ENCODE measurements at places on chromosomes 16 and 17.
A peak's percentile ranks its signal among the peaks of the same experiment; 100 is the strongest.

DNA sequence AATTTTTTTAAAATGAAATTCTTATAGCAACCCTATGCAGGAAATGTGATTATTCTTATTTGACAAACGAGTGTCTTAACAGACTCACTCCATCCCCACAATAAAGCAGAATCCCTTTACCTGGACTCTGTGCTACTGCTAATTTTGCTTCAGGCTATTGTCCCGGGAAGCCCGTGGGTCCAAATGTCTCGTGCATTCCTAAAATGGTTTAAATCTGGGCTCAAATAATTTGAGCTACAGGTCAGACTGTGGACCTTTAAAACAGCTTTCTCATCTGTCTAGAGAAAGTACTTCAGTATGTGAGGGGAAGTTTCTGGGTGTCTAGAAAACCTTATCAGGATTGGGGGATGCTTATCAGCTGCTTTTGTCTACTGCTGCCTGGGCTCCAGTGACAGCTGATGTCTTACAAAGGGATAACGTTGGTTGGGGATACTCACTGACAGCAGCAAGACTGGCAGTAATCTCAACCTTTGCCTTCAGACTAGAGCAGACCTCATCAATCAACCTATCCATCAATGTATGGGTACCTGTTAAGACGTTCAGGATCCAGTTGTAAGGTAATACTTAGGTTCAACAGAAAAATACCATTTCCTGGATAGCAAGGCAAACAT, 197.9 kb upstream of the CDH11 start:
- DNase-seq = peak; percentile 58

- DNase-seq = no peak
These were observed 42.1 kb upstream of the DLX4 start for GRCh38 chr17:49926886-49927285.

GRCh38 chr17:75504347-75505151, 10.8 kb downstream of the CASKIN2 start:
- peak; percentile 53 for DNase-seq

GRCh38 chr17:82740906-82741759, 5.7 kb downstream of the FN3K start:
- DNase-seq = no peak

- DNase-seq = peak; percentile 56
These were observed 68.7 kb downstream of the N4BP1 start for GRCh38 chr16:48541108-48541786.

DNA sequence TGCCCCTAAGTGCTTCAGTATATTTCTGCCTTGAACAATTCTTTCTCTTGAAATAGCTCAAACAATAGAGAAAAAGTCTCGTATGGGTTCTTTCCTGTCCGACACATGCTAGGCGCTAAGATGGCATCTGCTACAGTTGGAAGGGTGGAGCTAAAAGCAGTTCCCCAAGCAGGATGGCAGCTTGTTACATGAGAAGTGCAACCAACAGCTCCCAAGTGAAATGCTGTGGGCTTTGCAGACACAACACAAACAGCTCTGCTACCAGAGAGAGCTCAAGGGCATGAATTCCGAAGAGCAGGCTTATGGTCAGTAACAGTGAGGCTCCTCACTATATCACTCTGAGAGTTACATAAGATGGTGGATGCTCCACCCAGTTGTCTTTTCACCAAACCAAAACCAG, 83.8 kb downstream of the VPS53 start:
- peak; percentile 47 for DNase-seq

DNA sequence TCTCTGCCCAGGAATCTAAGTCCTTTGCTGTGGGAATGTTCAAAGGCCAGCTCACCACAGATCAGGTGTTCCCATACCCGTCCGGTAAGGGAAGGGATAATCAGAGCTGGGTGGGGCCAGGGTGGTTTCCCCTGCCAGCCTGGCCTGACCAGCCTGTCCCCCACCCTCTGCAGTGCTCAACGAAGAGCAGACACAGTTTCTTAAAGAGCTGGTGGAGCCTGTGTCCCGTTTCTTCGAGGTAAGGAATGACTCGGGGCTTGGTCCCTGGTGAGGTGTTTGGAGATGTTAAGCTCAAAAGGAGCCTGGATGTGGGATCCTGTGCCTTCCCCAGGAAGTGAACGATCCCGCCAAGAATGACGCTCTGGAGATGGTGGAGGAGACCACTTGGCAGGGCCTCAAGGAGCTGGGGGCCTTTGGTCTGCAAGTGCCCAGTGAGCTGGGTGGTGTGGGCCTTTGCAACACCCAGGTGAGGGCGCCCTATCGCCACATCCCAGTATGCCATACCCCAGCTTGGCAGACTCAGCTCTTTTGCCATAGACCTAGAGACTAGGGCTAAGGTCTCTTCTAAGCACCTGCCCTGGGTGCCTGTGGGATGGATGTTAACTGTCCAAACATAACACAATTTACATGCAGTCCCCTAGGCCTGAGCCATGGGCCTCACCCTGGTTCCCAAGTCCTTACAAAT, 997 bp downstream of the ACADVL start:
- DNase-seq = peak; percentile 70

DNA sequence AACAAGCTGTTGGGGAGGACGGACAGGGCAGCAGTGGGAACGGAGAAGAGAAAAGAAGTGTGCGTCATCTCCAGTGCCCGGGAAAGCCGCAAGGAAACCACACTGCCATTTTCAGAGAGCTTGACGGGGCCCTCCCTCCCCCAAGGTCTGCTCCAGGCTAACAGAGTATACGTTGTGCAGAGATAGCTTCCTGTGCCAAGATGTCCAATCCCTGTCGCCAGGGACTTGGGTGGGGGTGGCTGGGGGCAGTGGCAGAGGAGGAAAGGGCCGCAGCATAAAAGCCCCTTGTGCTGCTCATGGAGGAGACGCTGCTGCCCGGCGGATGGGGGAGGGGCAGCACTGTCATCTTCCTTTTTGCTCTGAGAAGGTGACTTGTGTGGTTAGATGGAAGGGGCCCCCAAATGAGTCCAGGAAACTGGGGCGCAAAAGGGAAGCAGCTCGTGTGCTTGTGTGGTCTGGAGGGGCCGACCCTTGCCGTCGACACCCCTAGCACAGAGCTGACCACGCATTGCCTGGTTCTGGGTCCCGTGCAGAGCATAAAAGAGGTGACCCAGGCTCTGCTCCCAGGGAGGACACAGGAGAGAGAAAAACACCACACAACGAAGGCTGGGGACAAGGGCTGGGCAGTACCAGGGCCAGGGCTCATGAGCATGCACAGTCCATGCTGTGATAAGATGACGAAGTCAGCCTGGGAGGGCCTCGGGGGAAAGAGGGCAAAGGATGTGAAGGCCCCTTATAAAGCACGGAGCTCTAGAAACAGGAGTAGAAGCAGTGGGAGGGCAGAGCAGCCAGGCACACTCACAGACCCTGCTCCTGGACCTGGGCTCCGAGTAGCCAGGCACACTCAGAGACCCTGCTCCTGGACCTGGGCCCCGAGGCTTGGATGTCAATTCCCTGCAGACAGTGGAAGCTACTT, 372.7 kb downstream of the SLC39A11 start:
- DNase-seq = no peak

GRCh38 chr17:76495663-76496400, 5.4 kb downstream of the RHBDF2 start:
- peak; percentile 81 for DNase-seq

DNA sequence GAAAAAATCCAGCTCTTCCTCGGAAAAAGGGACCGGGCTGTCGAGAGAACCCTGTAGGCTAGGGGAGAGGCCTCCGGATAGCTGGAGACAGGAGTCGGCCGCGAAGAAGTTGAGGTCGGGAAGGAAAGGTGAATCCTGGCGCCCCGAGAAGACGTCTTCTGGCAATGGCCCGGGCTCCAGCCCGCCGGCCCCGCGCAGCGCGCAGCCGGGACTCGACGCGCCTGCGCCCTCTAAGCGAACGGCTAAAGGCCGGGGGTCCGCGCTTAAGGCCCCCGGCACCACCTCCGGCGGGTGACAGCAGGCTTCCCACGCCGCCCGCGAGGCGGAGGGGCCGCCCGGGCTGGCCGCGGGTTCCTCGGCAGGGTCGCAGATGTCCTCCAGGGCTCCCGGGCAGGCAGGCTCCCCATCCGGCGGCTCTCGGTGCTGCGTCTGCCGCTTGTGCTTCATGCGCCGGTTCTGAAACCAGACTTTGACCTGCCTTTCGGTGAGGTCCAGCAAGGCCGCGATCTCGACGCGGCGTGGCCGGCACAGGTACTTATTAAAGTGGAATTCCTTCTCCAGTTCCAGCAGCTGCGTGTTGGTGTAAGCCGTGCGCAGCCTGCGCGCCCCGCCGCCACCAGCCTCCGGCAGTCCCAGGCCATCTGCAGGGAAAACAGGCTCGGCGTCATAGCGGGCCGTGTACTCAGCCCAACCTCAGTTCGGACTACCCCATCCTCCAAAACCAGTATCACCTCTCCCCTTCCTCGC, 1.6 kb downstream of the HOXB2 start:
- peak; percentile 87 for DNase-seq

- peak; percentile 71 for DNase-seq
These were observed 80.3 kb upstream of the GOT2 start for GRCh38 chr16:58814348-58814801.

DNA sequence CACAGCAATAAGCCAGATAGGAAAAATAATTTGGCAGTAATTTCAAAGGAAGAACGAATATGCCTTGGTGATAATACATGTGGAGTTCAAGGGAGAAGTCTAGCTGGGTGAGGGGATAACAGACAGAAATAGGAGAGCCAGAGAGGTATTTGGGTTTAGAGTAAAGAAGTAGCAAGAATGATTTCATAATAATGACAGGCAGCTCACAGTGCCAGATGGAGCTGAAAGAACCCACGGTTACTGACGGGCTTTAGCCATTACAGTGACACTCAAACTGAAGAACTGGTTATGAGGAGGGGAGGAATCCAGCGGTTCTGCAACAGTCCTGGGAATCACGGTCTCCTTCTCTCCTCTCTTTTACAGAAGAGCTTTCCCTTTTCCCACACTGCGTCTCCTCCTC, 2.2 kb downstream of the OR4D1 start:
- no peak for DNase-seq

- DNase-seq = no peak
These were observed 361.2 kb downstream of the SEC14L1 start for GRCh38 chr17:77501751-77502625.

GRCh38 chr16:20326321-20326720, 992 bp downstream of the GP2 start:
- no peak for DNase-seq

- DNase-seq = no peak
These were observed 98.6 kb downstream of the NDE1 start for GRCh38 chr16:15748654-15749053.

- DNase-seq = no peak
These were observed 124.0 kb downstream of the ZNF423 start for GRCh38 chr16:49731911-49732310.

DNA sequence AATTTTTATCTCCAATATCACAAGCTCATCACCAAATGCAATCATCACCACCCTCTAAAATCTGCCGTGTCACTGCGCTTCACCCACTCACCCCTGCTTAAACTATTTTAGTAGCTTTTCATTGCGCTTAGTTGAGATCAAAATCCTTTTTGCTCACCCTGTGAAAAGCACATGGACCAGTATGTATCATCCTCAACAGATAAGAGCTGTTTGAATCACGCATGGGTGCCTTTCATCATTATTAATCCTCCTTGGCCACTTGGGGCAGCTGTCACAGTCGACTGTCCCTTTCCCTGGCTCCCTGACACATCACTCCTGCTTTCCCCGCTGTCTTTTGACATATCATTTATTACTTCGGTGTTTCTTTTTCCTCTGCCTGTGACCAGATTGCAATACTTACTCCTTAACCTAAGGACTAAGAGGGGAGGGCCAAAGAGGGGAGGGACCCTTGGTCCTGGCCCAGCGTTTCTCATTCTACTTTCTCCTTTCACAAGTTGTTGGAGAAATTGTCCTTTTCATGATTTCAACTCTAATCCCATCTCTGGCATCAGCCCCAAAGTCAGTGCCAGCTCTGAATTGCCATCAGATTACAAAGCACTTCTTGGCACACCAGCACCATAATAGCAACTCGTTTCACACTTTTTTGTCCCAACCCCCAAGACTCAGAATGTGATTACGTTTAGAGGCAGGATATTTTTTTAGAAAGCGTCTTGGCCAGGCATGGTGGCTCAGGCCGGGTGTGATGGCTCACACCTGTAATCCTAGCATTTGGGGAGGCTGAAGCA, 8.6 kb upstream of the KDM6B start:
- DNase-seq = no peak

- DNase-seq = no peak
These were observed 44.7 kb downstream of the SOCS1 start for GRCh38 chr16:11211061-11211976.

- peak; percentile 51 for DNase-seq
These were observed 675.3 kb downstream of the MAF start for GRCh38 chr16:78925083-78925767.

GRCh38 chr16:77307426-77308162, 108.4 kb downstream of the SYCE1L start:
- no peak for DNase-seq

- no peak for DNase-seq
These were observed 10.7 kb downstream of the PAM16 start for GRCh38 chr16:4340443-4340842.

DNA sequence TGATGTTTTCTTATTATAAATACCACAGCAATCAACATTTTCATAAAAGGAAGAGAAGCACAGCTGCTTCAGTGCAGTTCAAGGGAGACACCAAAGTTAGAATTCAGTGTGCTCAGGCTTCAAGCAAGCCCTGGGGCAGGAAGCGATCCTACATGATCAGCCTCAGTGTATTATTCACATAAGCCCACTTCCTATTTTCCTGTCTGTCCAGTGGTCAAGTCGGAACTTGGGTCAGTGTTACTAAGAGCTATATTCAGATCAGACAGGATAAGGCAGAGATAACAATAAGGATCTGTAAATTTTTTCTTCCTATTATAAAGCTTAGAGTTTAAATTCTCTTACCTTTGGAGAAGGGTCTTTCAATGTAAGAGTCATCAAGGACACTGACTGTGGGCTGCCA, 12.9 kb downstream of the HEATR6 start:
- DNase-seq = no peak

DNA sequence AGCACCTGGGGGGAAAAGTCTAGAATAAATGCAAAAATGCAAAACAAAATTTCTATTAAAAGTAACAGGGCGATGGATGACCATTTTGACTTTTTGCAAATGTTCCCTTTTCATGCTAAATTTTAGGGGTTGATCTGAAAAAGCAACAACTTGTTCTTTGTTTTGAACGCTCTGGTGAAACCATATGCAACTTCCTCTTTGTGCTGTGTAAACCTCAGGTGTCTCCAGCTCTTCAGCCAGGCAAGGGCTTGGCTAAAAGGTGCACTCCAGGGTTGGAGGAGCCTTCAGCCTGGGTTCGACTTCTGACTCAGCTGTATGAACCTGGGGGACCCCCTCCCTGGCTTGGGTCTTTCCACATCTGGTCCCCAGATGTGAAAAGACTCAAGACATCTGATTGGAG, 9.5 kb downstream of the IRF8 start:
- DNase-seq = no peak

DNA sequence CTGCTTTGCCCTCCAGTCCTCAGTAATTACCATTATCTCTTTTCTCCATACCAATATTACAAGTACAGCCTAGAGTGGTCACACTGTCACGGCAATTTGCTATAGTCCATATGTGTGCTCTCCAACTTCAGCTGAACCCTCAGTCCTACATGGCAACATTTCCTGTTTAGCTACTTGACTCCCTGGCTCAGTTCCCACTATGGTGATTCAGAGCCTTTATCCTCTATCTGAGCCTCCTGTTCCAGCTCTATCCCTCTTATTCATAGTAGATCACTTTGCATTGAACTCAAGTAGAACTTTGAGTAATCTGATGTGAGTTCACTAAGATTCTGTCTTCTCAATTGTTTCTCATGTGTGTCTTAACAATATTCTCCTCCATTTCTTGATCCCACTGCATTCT, 43.7 kb upstream of the GOSR1 start:
- DNase-seq = no peak
